CD4-positive, CD25-positive, alpha-beta regulatory T cell (primary cell): ENCODE measurements at places on chromosomes 3 and 15. TPM values are rescaled to one million over a fixed set of nuclear protein-coding genes. Genes with fewer than 3 reads are reported as not detected.

- no peak overlapping the region for H3K27ac ChIP-seq
- peaks cover 4% of the 10 kb centered on the region for H3K27me3 ChIP-seq
- H3K4me3 ChIP-seq, result no peak overlapping the region
- H3K36me3 ChIP-seq, result no peaks in the 10 kb centered on the region
- DNase-seq, result no peak
- no peaks in the 10 kb centered on the region for H3K4me1 ChIP-seq
Measured at GRCh38 chr3:194212161-194212844, 76.4 kb downstream of the HES1 start.

- no peaks in the 10 kb centered on the region for H3K4me1 ChIP-seq
- H3K4me3 ChIP-seq, result no peak overlapping the region
- H3K36me3 ChIP-seq, result no peaks in the 10 kb centered on the region
- H3K27me3 ChIP-seq, result peaks cover 3% of the 10 kb centered on the region
Measured at GRCh38 chr15:66019826-66020398, 150.6 kb downstream of the RAB11A start.

- no peak overlapping the region for H3K27ac ChIP-seq
- DNase-seq, result no peak
- H3K4me1 ChIP-seq, result no peaks in the 10 kb centered on the region
- H3K36me3 ChIP-seq, result no peaks in the 10 kb centered on the region
- no peak overlapping the region for H3K4me3 ChIP-seq
- H3K27me3 ChIP-seq, result no peaks in the 10 kb centered on the region
Measured at GRCh38 chr15:31100738-31101137, 787 bp downstream of the TRPM1 start.

- DNase-seq, result peak; percentile 11
- no peaks in the 10 kb centered on the region for H3K36me3 ChIP-seq
- H3K27ac ChIP-seq, result peak overlapping the region; percentile 54
- H3K4me3 ChIP-seq, result peak overlapping the region; percentile 68
- peaks cover 24% of the 10 kb centered on the region for H3K4me1 ChIP-seq
Measured at GRCh38 chr3:66355394-66355793, 134.6 kb downstream of the SLC25A26 start.

- peak; percentile 18 for DNase-seq
- no peaks in the 10 kb centered on the region for H3K27me3 ChIP-seq
- H3K36me3 ChIP-seq, result no peaks in the 10 kb centered on the region
- H3K4me3 ChIP-seq, result peak overlapping the region; percentile 13
Measured at GRCh38 chr15:76903251-76903681, 1.9 kb downstream of the SCAPER start.

DNA sequence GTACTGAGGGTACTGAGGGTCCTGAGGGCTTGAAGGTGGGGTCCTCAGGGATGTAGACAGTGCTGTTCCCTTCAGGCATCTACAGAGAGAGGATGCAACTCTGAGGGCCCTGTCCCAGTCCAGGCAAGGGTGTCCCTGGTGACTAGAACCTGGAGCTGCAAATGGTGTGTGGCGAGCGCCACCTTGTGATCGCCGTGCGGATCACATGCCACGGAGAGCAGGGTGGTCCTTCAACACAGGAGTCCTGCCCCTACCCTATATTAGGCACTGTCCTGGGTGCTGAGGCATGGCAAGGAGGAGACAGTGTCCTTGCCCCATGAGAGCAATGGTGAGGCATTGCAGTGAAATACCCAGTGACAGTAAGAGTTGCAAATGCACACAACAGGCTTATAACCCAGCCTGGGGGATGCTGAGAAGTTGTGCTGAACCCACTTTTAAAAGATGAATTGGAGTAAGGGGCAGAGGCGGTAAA, 23.6 kb downstream of the RHCG start:
- DNase-seq, result no peak
- peaks cover 4% of the 10 kb centered on the region for H3K27me3 ChIP-seq
- no peaks in the 10 kb centered on the region for H3K36me3 ChIP-seq
- H3K27ac ChIP-seq, result no peak overlapping the region

- H3K36me3 ChIP-seq, result no peaks in the 10 kb centered on the region
- H3K4me1 ChIP-seq, result no peaks in the 10 kb centered on the region
- DNase-seq, result no peak
- no peak overlapping the region for H3K4me3 ChIP-seq
- H3K27me3 ChIP-seq, result peaks cover 10% of the 10 kb centered on the region
Measured at GRCh38 chr3:171833789-171834460, 9.2 kb upstream of the TMEM212 start.

- no peaks in the 10 kb centered on the region for H3K4me1 ChIP-seq
- H3K36me3 ChIP-seq, result no peaks in the 10 kb centered on the region
- no peaks in the 10 kb centered on the region for H3K27me3 ChIP-seq
- DNase-seq, result no peak
Measured at GRCh38 chr3:15903759-15904720, 106.3 kb upstream of the ANKRD28 start.

GRCh38 chr3:143812481-143812880, 35.8 kb downstream of the SLC9A9 start:
- H3K36me3 ChIP-seq, result no peaks in the 10 kb centered on the region
- no peaks in the 10 kb centered on the region for H3K27me3 ChIP-seq
- H3K4me1 ChIP-seq, result peaks cover 10% of the 10 kb centered on the region

DNA sequence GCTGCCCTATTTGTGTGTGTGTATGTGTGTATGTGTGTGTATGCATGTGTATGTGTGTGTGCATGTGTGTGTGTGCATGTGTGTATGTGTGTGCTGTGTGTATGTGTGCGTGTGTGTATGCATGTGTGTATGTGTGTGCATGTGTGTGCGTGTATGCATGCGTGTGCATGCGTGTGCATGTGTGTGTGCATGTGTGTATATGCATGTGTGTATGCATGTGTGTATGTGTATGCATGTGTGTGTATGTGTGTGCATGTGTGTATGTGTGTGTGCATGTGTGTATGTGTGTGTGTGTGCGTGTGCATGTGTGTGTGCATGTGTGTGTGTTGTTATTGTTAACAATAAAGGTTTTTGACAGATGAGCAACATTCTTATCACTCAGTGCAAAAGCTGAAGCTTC, 110.8 kb upstream of the HES1 start:
- no peaks in the 10 kb centered on the region for H3K4me1 ChIP-seq
- no peak overlapping the region for H3K27ac ChIP-seq
- peaks cover 4% of the 10 kb centered on the region for H3K27me3 ChIP-seq
- DNase-seq, result no peak
- no peaks in the 10 kb centered on the region for H3K36me3 ChIP-seq
- H3K4me3 ChIP-seq, result no peak overlapping the region

DNA sequence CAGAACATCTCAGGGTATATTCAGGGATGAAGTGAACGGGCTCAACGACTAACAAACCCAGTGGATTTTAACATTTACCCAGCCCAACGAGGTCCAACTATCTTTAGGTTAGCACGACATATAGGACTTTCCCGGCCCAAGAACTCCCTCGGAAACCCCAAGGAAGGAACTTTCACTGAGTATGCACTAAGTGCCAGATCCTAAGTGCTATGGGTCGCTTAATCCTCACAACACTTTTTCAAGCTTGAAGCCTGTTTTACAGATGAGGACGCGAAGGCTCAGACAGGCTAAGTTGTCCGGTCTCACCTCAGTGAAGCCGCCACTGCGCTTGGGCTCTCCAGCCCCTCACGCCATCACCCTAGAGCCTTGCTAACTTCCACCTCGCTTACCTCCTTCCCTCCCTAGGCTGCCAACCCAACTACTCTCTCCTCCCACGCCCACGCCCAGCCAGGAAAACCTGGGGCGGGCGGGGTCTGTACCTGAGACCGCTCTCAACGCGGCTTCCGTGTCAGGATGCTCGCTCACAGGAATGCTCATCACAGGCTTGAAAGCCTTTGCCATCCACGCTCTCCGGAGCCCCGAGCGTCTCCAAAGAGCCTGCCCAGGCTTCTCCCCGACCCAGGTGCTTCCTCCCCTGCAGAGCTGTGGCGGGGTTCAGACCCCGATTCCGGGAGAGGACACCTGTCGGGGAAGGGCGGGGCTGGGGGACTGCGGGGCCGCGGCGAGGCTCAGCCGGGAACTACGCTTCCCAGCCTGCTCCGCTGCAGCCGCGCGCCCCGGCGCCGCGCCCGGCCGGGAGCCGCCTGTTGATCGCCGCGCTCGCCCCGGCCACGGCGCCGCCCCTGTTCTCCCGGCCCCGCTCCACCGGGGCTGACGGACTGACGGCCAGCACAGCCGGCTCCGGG, at the start of gene TMOD2:
TSS of gene TMOD2 (plus strand) at position 806 of the 905 bp plus-strand sequence. CDS start 14,845 bp downstream, outside the sequence.
- DNase-seq, result peak; percentile 22

- H3K4me1 ChIP-seq, result no peaks in the 10 kb centered on the region
- DNase-seq, result no peak
- peaks cover 89% of the 10 kb centered on the region for H3K36me3 ChIP-seq
- no peaks in the 10 kb centered on the region for H3K27me3 ChIP-seq
Measured at GRCh38 chr15:43404130-43404529, 33.2 kb downstream of the TUBGCP4 start.

DNA sequence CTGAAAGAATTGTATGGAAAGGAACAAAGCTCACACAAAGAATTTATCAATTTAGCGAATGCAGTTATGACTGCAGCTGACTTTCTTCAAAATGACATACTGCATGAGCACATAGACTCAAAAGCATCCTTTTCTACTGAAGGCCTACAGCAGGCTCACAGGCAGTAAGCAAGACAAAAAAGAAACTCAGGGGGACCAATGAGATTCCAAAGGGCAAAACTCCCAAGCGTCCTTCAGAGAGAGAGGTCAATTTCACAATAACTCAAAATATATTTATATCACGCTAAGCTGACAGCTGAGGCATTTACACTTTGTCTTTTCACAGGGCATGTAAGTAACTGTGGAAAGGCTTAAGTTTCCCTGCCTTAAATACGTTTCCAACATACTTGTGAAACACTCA, 427.9 kb upstream of the RASGRP1 start:
- H3K36me3 ChIP-seq, result peaks cover 2% of the 10 kb centered on the region
- H3K27me3 ChIP-seq, result no peaks in the 10 kb centered on the region
- H3K4me1 ChIP-seq, result no peaks in the 10 kb centered on the region

DNA sequence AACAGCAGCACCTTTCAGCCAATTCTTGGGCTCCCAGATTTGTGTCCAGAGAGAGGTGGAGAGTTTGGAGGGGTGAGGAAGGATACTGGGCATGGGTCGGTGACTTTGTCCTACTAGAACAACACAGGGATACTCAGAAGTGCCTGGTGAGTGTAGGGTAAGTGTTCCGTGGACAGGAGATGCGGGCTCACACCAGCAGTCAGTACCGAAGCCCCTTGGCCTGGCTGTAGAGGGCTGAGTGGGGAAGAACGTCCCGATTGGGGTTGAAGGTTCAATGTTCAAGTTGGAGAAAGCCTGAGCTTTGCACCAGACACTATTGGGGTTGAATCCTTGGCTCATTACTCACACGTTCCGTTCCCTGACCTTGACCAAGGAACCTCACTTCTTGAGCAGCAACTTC, 40.8 kb upstream of the SLC6A11 start:
- no peaks in the 10 kb centered on the region for H3K36me3 ChIP-seq

GRCh38 chr3:95798628-95799027, 1015.8 kb upstream of the EPHA6 start:
- H3K27ac ChIP-seq, result no peak overlapping the region
- no peaks in the 10 kb centered on the region for H3K36me3 ChIP-seq
- H3K4me1 ChIP-seq, result no peaks in the 10 kb centered on the region
- DNase-seq, result no peak
- H3K4me3 ChIP-seq, result no peak overlapping the region

- H3K27me3 ChIP-seq, result no peaks in the 10 kb centered on the region
- H3K27ac ChIP-seq, result no peak overlapping the region
- no peaks in the 10 kb centered on the region for H3K4me1 ChIP-seq
Measured at GRCh38 chr3:130433306-130433705, 83.7 kb upstream of the COL6A6 start.

DNA sequence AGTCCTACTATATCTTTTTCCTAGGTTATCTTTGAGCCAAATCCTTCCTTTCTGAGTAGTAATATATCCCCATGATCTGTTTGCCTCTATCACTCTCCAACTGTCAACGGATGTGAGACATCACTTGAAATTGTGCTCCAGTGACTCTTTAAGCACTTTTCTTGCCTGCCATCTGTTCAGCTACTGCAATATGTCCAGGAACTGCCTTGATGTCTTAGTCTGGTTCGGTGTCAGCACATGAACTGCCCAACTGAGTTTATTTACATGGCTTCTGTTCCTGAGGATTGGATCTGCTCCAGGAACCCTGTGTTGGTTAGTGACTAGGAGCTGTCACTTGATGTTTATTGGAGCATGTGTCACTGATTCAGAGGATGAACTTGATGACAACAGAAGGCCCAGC, 116.5 kb downstream of the SLC9A9 start:
- H3K4me1 ChIP-seq, result no peaks in the 10 kb centered on the region
- no peak overlapping the region for H3K4me3 ChIP-seq
- H3K27ac ChIP-seq, result no peak overlapping the region
- no peaks in the 10 kb centered on the region for H3K27me3 ChIP-seq

DNA sequence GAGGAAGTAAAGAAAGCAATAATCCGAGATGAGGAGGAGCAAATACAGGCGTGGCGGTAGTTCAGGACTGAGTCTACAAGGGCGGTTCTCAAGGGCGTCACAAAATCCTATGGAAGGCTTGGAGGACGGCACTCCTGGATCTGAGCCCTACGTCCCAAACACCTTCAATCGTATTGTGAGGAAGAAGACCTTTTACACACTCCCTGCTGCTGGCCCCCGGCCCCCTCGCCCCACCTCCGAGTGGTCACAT, 747 bp downstream of the PLD1 start:
- H3K27me3 ChIP-seq, result peaks cover 19% of the 10 kb centered on the region
- no peaks in the 10 kb centered on the region for H3K36me3 ChIP-seq
- peak overlapping the region; percentile 53 for H3K4me3 ChIP-seq
- H3K4me1 ChIP-seq, result peaks cover 13% of the 10 kb centered on the region

DNA sequence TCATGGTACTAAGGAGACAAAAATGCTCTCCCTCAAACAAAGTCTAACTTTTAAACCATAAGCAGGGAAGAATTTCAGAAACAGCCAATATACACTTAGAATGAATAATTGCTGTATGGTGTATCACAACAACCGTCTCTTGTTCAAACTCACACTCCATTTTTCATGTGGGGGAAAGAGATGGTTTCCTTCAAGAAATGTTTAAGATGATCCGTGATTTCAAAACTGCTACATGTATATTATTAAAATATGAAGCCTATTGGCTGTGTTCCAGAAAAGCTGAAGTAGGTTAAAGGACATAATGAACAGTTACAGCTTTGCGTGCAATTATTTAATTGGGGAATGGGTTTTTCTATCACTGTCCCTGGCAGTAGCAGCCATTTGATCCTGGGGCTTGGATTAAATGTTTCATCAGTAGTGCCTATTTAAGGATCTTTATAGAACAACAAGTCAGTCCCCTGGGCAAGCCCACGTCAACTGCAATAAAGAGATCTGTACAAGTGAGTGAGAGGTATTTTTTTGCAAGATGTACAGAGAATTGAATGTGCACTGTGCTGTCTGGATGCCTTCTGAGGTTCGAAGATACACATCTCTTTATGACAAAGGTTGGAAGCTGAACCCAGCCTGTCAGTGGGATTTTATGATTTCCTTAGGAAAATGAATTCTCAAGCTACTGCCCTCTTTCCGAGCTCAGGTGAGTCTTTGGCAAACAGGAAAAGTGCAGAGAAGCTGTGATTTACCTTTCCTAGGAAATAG, 337.2 kb upstream of the RARB start:
- no peaks in the 10 kb centered on the region for H3K36me3 ChIP-seq
- H3K27me3 ChIP-seq, result no peaks in the 10 kb centered on the region
- no peaks in the 10 kb centered on the region for H3K4me1 ChIP-seq
- H3K27ac ChIP-seq, result no peak overlapping the region

Gene ADAMTS7
- total RNA-seq, result not detected

Gene TMEM212
- not detected for total RNA-seq

Gene PYGO1
- not detected for total RNA-seq

Gene SLC22A14
- not detected for total RNA-seq

Gene IQCH
- total RNA-seq, result not detected

Gene GPR15
- total RNA-seq, result 5.7 TPM

Gene MFAP1
- total RNA-seq, result 17.1 TPM

Gene CCK
- total RNA-seq, result not detected

Gene ROBO2
- not detected for total RNA-seq

Gene ADAMTSL3
- not detected for total RNA-seq

Gene GP9
- total RNA-seq, result 3.7 TPM

Gene GOLGB1
- total RNA-seq, result 51.7 TPM

Gene PRKCI
- 20.8 TPM for total RNA-seq

Gene GOLGA6B
- total RNA-seq, result not detected

Gene GP5
- total RNA-seq, result 1.4 TPM

Gene SCG5
- 1.7 TPM for total RNA-seq

Gene ARPC4
- total RNA-seq, result 203 TPM
